ENCODE measurements at places on chromosomes 5 and 9. TPM values are rescaled to one million over a fixed set of nuclear protein-coding genes. Genes with fewer than 3 reads are reported as not detected.

DNA sequence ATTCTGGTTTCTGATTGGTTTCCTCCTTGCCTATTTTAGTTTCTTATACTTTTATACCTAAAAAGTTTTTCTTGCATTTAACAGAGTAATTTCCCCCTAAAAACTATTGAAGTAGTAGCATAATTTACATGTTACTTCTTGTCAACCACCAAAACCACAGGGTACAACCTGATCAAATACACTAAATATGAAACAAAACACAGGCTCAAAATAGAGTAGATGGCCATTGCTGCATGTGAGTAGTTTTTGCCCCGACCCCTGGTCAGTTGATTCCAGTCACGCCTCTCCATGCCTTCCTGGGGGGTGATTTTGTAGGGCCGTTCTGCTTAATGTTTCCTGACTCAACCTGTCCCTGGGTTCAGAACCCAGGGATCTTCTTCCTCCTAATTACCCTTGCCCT, 101.8 kb downstream of the TLE4 start:
- no peak for DNase-seq

- DNase-seq: no peak
Measured at GRCh38 chr9:35029852-35030251, 40.3 kb downstream of the DNAJB5 start.

DNA sequence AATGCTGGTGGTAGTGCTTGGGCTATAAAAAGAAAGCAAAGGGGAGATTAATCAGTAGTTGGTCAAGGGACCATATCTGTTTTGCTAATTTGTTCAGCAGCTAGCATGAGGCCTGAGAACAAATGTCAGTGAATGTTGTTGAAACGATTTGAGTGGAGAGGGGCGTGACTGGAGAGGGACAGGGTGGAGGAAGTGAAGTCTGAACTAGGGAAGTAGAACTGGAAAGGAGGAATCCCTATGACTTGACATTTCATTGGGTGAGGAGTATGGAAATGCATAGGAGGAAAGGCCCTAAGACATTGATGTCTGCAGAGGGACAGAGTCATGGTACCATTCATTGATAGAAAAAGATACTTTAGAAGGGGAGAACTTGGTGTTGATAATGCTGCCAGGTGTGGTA, 19.7 kb downstream of the TLE4 start:
- DNase-seq: no peak

DNA sequence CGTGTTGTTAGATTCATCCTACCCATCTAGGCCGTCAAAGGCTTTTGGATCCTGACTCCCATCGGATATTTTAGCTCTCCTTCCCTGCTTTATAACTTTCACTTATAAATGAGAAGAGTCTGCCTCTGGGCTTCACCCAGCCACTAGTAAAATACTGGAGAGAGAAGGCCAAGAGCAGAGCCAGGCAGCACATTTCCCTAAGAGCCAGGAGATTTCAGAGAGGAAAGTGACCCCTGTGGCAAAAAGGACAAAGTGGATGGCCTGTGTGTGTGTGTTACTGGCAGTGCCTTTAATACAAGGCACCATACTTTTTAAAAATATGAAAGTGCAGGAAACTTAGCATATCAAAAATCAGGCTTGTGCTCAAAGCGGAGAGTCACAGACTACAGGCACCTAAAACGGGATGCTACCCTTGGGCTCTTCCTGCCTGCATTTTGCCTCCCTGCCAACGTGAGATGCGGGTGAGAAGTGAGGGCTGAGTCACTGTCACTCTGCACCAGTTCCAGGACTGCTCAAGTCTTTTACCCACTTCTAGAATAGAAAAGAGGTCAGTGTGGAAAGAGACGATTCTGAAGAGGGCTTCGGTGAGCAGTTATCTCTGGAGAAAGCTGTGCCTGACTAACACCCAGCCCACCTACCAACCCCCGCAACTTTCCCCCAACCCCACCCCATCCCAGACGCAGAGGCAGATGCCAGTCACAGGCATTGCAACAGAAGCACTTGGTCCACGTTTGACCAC, 15.9 kb downstream of the NFIL3 start:
- DNase-seq: peak; percentile 36

DNA sequence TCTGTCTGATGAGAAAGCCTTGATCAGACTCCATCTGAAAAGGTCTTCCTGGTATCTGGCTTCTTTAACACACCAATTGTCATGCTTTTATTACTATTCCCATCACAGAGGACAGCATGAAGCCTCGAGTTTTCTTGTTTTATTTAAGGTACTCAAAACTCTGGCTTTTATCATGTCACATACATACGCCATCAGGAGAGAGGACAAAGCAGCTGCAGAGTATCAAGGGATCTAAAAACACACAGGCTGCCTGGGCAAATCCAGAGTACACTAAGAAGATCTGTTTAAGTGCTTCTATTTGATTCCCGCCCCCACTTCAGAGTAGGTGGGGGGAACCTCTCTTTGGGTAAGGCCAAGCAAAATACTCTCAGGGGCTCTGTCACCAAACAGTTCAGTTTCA, 277.2 kb downstream of the SPOCK1 start:
- DNase-seq: no peak

DNA sequence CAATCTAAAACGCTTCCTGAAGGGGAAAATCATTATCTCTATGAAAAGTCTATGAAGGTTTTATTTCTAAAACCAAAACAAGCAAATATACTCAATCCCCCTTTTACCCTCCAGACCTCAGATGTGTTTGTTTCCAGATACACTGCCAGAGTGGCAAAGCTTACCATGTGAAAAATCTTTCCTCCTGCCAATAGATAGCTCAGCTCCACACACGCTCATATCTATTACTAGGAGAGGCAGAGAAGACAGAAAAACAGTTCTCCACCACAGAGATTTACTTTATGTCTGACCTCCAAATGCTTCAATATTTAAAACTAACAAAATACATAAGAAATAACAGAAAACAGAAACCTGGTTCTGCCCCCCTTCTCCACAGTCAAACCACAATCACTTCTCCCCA, 7.0 kb downstream of the IRX2 start:
- no peak for DNase-seq

DNA sequence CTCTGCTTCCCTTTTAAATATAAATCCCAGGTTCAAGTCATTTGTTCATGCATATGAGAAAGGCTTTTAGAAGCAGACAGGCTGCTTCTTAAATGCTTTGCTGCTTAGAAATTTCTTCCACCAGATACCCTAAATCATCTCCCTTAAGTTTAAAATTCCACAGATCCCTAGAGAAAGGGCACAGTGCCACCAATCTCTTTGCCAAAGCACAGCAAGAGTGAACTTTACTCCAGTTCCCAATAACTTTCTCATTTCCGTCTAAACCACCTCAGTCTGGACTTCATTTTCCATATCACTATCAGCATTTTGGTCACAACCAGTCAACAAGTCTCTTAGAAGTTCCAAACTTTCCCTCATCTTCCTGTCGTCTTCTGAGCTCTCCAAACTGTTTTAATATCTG, 679.8 kb upstream of the FTMT start:
- no peak for DNase-seq

DNA sequence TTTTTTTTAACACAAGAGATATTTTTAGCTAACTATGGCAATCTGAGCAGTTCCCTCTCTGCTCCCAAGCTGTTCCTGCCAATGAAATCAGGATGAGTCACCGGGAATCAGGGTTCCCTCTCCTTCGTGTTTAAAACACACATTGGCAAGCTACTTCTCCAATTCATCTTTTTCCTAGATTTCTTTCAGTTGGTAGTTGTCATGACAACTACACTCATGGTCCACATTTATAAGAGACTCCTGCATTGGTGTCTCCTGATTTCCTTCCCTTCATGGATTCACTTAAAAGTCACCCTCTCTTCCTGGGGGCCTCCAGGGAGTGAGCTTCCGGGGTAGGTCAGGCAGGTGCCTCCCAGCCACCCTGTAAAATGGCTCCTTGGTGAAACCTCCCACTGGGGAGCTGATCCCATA, 72.3 kb upstream of the NIPAL4 start:
- DNase-seq: peak; percentile 87

GRCh38 chr5:156201788-156202403, 125.1 kb upstream of the SGCD start:
- peak; percentile 60 for DNase-seq

DNA sequence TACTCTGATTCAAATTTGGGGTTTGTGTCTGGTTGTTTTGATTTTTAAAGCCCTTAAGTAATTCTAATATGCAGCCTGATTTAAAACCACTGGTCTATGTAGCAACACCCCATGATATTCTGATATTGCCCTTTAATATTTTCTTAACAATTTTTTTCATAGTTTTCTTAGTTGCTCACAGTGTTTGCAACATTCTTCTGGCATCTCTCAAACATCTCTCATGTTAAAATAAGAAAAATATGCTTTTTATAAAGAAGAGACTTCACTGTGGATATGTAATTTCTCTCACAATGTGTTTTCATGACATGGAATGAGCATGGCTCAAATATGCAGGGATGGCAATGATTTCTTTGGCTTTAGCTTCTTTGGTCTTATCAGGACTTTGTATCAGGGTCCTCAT, 183.7 kb downstream of the TAF11L14 start:
- DNase-seq: no peak

DNA sequence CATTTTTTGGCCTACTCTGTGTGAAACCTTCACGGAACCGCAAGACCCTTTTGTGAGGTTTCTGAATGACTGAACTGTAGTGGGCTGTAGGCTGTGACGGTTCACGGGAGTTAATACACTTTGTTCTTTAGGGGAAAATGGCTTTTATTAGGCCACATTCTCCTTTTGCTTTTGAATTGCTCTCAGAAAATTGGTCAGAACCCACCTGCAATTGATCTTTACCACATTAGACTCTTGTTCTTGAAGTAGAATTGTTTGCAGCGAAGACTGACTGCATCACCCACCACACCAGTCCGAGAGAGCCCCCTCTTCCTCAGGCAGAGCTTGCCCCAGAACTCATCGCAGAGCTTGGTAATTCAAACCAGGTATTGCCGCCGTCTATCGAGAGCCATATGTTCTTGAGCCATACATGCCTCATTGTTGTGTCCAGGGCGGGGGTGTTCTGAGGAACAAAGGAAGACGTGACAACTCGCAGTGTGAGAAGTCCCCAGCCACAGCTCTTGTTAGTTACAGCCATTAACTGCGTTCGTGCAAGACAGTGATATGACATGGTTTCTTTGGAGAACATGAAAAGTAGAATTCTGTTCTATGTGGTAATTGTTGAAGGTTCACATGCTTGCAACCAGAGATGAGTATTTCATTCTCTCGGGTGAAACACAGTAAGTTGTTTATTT, 166.4 kb upstream of the OTULINL start:
- no peak for DNase-seq

GRCh38 chr5:9209846-9210492, 335.9 kb downstream of the SEMA5A start:
- DNase-seq: no peak

GRCh38 chr5:65577141-65577540, 14.0 kb downstream of the PPWD1 start:
- no peak for DNase-seq

GRCh38 chr5:139543423-139543991, 17.6 kb upstream of the UBE2D2 start:
- no peak for DNase-seq

GRCh38 chr5:149754172-149754880, 24.2 kb downstream of the PPARGC1B start:
- no peak for DNase-seq

DNA sequence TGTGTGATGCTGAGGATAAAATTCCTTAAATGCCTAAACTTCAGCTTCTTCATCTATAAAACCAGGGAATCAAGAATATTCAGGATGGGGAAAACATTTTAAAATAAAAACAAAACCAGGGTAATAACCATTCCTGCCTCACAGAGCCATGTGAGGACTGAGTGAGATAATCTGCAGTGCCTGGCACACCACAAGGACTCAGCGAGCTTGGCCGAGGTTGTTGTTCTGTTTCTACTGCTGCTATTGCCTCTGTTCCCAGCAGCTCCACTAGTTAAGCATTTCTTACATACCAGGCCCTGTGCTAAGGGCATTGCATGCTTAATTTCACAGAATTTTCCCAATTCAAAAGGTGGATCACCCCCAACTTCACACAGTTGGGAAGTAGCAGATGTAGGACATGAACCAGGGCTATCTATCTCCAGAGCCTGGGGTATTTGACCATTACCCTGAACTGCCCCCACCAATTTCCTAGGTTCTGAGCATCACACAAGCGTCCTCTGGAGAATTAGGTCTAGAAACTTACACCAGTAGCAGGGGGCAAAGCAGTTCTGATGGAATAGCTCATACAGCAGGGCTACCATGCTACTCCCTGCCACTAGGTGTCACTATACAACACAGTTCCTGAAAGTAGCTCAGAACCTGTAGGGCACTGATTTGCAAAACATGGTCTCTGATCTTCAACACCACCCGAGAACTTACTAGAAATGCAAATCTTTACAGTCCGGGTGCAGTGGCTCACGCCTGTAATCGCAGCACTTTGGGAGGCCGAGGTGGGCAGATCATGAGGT, 74.3 kb downstream of the LRSAM1 start:
- peak; percentile 68 for DNase-seq

Gene SLC34A3
- total RNA-seq: 1.6 TPM

Gene PRRX2
- total RNA-seq: not detected

Gene CYSRT1
- total RNA-seq: 5.1 TPM

Gene DND1
- 1.5 TPM for total RNA-seq

Gene NUDT12
- total RNA-seq: 18.5 TPM

Gene CCNO
- 4.9 TPM for total RNA-seq

Gene SPATA31C1
- total RNA-seq: not detected

Gene PCDHA1
- total RNA-seq: 0.02 TPM

Gene ATOSB
- 26.3 TPM for total RNA-seq

Gene SGCD
- 3.5 TPM for total RNA-seq

Gene TAF11L13
- not detected for total RNA-seq

Gene SLC2A6
- total RNA-seq: 42.1 TPM

Gene SPINK4
- total RNA-seq: not detected

Gene CD72
- 0.12 TPM for total RNA-seq

Gene AKNA
- 3.1 TPM for total RNA-seq

Gene SYK
- total RNA-seq: not detected

Data from A172 (cell line).